ENCODE measurements at places on chromosomes 5 and 9.

- DNase-seq, result no peak
Measured at GRCh38 chr5:73150876-73151275, 22.1 kb upstream of the TMEM174 start.

DNA sequence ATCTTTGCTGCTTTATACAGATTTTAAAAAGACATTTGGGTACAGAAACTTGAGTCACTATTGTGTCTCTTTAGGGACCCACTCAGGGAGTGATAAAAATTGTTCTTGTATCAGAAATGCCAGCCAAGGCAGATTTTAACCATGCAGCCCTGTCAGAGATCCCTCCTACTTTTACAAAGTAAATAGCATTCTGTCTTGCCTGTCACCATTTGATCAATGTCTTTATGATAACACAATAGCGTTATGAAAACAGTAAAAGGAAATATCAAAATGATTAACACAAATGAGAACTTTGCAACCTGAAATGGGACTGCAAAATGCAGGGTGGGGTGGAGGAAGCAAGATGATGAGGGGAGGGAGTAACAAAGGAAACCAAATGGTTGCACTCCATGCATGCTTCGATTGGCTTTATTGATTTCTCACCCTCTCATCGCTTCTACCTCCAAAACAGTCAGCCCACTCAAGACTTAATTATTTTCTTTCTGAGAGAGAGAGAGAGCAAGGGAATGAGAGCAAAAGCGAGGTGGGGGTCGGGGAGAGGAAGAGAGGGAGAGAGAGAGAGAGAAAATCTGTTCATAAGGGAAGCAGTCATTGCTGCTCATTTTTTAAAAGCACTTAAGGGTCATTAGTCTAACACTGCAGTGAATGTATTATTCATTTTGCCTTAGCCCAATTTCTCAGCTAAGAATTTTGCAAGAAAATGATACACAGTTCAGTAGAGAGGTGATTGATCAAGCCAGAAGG, 576.5 kb downstream of the CSNK1G3 start:
- DNase-seq, result no peak

DNA sequence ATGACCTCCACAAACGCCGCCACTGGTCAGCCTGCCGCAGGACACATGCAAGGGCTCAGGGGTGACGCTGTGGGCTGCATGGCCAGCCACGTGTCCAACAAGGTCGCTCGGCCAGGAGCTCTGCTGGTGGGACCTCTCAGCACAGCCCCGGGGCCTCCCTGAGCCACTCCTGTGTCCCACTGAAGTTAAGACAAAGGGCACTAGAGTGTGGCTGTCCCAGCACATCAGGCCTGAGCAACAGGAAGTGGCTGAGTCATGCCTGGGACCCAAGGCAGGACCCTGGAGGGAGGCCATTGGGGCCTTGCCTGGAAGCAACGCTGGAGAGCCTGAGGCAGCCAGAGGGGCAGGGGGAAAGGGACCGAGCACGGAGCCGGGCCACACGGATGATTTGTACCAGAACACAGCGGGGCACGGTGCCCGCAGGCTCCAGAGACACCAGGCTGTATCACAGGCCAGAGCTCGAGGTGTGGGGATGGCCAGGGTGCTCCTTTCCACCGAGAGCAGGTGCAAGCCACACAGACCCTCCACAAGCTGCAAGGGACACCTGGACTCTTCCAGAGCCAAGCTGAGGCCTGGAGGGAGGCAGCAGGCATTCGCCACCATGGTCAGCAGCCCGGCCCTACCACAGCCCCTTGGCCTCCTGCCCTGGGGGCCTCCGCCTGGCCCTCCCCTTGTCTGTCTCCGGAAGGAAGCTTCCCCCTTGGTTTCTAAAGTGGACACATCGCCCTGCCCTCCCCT, 6.5 kb upstream of the TMEM210 start:
- no peak for DNase-seq

GRCh38 chr5:130868186-130868840, 296.7 kb downstream of the HINT1 start:
- no peak for DNase-seq

DNA sequence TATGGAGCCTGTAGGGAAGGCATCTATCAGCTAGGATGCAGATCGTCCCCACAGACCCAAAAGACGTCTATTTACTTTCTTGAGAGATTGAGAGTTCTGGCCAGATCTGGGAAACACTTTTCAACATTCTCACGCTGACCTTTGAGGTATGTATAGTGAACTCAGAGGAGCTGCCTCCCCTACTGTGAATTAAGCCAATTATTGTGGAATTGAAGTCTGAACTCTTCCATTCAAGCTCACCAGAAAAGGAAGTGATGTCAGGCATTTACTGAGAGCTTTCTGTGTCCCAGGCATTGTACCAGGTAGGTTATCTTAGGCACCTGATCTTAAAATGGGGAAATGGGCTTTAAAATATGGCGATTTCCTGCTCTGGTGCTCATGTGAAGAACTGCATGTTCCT, 136.5 kb downstream of the SV2C start:
- DNase-seq, result no peak

- no peak for DNase-seq
Measured at GRCh38 chr9:132074736-132075135, 4.9 kb downstream of the MED27 start.

DNA sequence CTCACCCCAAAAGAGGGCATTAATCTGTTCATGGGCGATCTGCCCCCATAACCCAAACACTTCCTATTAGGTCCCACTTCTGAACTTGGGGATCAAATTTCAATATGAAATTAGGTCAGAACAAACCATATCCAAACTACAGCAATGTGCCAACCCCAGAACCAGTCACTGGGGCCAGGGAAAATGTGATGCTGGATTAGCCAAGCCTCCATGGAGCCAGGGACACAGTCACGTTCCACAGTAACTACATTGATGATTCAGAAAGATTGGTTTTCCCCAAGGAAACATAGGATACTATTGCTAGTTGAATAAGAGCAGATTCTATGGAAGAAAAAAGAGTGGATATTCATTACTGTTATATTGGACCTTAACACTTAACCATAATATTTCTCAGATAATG, 84.2 kb downstream of the GIN1 start:
- no peak for DNase-seq

- DNase-seq, result no peak
Measured at GRCh38 chr5:109305352-109305751, 104.4 kb downstream of the PJA2 start.

DNA sequence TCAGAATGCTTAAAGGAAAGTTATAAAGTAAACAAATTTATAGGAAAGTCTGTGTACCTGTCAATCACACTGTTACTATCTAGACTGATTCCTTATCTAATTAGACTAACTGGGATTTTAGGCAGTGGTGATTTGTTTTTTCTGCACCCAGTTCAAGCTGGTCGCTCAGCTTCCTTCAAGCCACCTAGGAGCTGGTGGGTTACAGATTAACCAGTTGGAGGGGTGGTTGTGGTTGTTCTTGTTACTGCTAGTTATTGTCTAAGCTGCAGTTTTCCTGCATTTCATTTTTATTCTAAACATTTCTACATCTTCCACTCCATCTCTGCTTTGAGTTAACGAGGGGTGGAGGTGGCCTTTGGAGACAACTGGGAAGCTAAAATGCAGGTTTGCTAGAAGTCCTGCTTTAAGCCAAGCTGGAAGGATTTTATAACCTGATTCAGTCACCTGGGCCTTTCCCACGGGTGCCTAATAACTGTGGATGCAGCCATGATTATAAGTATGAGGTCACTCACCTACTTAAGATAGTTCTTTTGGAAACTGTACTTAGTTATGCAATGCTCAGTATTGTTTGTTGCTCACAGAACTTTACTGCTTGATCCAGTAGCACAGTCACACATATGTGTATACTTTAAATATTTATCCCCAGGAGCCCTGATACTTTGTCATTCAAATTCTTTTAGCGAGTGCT, 303.9 kb upstream of the DAP start:
- DNase-seq, result no peak

GRCh38 chr9:110928599-110928998, 109.7 kb downstream of the LPAR1 start:
- DNase-seq, result no peak

DNA sequence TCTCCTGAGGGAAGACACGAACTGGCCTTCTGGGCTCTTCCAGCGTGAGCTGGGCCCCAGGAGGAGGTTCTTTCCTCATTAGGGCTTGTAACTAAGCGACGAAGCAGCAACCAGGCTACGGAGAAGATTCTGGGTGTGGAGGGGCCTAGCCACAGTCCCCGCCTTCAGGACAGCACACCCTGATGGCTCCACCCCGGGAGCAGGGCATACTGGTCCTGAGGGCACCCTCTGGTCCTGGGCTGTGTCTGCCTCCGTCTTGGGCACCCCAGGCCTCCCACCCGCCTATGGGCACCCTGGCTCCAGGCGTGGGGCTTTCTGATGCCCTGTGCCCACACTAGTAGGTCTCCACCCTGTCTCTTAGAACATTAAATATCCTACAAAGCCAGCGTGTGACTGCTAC, 136.4 kb downstream of the OLFM1 start:
- no peak for DNase-seq

- no peak for DNase-seq
Measured at GRCh38 chr5:147017621-147018020, 139.1 kb upstream of the PPP2R2B start.

- DNase-seq, result no peak
Measured at GRCh38 chr9:136140966-136141365, 22.3 kb upstream of the TMEM250 start.

DNA sequence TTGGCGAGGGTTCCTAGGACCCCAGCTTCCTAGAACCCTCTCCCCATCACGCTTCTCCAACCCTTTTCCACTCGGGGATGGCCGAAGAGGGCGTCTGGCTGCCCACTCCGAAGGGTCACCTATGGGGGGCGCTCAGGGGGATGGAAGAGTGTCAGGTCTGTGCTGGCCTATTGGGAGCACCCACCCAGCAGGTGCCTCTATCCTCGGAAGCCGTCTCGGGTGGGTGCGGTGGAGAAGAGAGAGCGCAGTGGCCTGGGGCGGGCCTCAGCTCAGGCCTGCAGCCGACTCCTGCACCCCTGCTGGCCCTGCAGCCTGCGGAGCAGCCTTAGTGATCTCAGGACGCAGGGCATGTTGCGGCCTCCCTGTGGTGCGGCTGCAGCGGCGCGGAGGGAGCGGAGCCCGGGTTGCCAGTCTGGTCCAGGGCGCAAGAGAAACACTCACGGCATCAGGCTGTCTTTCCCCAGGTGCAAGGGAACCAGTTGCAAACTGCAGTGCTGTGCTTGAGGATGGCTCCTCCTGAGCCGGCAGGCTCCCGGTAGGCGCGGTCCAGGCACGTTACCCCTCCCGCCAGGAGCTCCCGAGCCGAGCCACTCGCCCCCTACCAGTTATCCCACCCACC, 1.5 kb upstream of the IRX2 start:
- DNase-seq, result no peak

DNA sequence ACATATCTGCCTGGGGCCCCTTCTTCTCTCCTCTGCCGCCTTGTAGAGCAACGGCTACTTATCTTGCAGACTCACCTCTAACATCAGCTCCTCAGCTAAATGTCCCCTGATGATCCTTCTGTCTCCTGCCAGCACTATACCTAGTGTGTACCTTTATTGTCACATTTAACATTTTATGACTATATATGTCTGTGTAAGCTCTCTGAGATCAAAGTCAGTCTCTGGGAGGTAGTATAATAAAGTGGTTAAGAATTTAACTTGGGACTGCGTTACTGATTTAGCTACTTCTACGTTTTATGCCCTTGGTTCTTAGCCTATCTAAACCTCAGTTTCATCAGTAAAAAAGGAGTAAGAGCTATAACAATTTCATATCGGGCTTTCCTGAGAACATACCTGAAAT, 2.2 kb downstream of the TMED7 start:
- no peak for DNase-seq

DNA sequence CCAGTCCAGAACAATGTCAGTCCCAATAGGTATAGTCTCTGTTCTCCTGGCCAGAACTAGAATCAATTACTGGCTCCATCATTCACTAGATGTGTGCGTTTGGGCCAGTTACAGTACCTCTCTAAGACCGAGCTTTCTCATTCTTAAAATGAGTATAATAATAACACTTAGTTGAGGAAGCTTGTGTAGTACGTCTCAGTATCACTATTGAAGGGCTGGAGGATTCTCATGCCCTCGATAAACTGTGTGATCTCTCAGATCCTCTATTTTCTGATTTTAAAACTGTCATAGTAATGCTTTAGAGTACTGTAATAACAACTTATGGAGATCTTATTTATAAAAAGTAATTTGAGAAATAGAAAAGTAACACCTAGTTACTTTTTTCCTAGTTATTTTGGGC, 50.7 kb downstream of the CDKN2A start:
- no peak for DNase-seq

- DNase-seq, result no peak
Measured at GRCh38 chr5:66213533-66213932, 69.4 kb downstream of the SREK1 start.

DNA sequence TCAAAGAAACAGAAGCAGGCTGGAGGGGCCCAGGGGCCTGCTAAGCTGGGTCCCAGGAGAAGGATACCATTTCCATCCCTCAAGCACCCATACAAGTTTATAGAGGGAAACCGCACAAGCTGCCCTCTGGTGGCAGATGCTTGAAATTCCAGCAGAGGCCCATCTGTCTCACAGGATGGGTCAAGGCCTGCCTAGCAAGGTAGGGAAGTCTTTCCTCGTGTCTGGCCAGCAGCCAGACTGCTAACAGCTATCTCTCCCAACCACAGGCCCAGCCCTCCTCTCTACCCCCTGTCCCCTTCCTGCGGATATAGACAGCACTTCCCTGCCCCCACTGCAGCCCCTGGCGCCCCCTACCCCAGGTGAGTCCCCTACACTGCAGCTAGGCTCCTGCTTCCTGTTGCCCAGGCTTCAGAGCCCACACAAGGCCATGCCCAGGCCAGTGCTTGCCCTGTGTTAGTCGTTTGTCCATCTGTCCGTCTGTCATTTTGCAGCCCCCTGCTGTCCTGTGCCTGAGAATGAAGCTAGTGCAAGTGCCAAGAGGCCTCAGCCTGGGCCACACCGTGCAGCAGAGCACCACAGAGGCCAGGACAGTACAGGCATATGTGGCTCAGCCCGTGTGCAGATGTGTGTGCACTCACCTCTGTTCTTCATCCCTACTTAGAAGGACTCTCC, 26.2 kb downstream of the TCF7 start:
- DNase-seq, result peak; percentile 78

DNA sequence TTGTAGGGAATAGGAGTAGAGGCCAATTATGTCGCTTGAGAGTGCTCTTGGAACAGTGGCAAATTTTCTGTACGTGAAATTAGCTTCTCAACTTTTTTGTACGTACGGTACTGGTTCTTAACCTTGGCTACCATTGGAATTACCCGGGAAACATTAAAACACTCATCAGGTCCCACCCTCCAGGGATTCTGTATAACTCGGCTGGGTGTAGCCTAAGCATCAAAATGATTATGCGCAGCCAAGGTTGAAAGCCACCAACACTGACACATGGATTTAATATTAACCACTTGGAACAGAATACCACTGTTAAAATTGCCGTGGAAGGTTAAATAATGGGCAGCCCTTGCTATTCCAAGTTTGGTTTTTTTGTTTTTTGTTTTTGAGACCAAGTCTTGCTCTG, 17.4 kb downstream of the DNAJA1 start:
- DNase-seq, result no peak

DNA sequence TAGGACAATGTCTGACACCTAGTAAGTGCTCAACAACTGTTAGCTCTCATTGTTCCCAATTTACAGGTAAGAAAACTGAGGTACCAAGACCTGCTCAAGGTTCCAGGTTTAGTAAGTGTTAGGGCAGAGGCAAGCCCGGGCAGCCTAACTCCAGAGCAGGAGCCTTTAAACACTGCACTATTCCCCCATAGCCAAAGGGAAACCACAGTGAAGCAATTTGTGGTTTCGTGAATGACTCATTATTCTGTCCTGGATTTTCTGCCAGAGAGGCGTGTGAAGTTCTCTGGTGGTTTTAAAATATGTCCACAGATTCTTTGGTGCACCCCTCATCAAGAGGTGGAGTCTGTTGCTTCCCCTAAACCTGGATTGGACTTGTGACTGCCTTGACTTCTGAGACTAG, 1.0 kb upstream of the MCC start:
- DNase-seq, result peak; percentile 69
